ENCODE measurements at places on chromosomes 11 and 22.

DNA sequence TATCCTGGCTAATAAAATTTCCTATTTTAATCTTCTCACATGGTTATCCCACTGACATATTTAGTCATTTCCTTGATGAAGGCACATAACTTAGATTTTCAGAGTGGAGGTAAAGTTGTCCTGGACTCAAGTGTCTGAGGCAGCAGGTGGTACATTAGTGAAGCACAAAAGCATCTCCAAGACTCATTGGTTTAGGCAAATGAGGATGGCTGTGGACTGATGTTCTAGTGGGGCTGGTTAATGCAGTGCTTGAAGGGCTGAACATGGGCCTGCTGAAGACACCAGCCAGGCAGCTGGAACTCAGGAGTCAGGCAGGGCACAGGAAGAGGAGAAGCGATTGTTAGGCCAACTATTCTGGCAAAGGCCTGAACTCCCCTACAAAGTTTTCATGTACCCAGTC lies 76.3 kb upstream of the SESN3 start:
- DNase-seq = no peak

DNA sequence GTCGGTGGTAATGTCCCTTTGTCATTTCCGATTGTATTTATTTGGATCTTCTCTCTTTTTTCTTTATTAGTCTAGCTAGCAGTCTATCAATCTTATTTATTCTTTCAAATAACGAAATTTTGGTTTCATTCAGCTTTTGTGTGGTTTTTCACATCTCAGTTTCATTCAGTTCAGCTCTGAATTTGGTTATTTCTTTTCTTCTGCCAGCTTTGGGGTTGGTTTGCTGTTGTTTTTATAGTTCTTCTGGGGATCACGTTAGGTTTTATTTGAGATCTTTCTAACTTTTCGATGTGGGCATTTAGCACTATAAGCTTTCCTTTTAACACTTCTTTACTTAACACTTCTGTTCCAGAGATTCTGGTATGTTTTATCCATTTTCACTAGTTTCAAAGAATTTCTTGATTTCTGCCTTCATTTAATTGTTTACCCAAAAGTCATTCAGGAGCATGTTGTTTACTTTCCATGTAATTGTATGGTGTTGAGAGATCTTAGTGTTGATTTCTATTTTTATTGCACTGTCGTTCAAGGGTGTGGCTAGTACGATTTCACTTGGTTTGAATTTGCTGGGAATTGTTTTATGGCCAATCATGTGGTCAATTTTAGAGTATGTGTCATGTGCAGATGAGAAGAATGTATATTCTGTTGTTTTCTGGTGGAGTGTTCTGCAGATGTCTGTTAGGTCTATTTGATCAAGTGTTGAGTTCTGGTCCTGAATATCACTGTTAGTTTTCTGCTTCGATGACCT lies 7.7 kb upstream of the SCGB1D1 start:
- no peak for DNase-seq

DNA sequence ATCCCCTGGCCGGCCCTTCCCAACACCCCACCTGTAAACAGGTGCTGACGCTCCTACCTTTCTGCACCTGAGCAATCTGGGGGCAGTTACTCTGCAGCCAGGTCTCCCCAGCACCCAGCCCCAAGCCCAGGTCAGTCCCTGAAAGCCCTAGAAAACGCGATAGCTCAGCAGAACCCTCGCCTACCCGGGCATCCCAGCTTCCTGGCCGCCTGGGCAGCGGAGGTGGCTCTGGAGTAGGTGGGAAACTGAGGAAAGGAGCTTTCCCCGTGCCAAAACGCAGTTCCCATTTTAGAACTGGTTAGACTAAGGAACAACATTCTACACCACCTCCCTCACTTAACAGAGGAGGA lies 445 bp downstream of the SYTL2 start:
- no peak for DNase-seq

DNA sequence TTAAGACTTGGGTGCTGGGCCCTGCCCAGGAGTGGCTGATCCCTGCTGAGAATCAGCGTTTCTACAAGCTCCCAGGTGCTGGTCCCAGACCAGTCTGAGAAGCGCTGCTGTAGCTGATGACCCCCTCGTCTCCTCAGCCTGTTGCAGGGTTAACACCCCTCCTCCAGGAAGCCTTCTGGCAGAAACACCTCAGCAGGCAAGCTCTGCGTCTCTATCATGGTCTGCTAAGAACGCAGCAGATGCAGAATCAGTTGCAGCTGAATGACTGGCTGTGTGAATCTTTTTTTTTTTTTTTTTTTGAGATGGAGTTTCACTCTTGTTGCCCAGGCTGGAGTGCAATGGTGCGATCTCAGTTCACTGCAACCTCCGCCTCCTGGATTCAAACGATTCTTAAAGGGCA lies 132.5 kb downstream of the CACNA1I start:
- DNase-seq = no peak

- no peak for DNase-seq
Observed at GRCh38 chr11:134642206-134642605, 230.2 kb upstream of the B3GAT1 start.

- DNase-seq = peak; percentile 5
Observed at GRCh38 chr11:11010624-11011127, 152.8 kb upstream of the ZBED5 start.

- DNase-seq = no peak
Observed at GRCh38 chr11:134574947-134575346, 162.9 kb upstream of the B3GAT1 start.

GRCh38 chr11:108069947-108070346 lies 51.4 kb upstream of the ACAT1 start:
- DNase-seq = no peak

DNA sequence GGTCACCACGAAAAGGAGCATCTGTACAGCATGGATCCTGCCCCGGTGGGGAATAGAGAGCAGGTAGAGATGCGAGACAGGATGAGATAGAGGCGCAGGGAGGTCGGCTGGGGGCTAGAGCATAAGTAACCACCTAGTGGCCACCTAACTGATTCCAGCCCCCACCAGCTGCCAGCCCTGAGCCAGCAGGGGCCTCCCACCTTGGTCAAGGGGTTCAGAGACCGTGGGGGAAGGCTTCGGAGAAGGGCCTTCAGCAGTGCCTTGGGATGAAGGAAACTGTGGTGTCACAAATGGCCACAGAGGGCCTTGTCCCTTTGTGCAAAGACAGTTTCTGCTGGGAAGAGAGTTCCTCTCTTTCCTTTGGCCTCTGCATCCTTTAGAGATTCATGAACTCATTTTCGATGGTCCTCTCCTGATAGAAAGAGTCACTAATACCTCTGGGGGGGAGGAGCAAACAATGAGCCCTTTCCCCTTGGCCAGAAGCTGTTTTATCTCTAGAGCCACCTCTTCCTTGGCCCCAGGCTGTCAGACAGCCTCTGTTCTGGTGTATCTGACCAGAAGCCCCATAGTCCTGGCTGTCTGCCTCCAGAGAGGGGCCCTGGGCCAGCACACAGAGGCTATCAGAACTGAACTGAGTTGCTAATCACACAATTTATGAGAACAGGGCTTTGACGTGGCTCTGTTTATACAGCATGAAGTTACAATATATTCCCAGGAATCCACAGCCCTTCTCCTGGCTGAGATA lies 146.0 kb downstream of the PARVA start:
- DNase-seq = no peak

DNA sequence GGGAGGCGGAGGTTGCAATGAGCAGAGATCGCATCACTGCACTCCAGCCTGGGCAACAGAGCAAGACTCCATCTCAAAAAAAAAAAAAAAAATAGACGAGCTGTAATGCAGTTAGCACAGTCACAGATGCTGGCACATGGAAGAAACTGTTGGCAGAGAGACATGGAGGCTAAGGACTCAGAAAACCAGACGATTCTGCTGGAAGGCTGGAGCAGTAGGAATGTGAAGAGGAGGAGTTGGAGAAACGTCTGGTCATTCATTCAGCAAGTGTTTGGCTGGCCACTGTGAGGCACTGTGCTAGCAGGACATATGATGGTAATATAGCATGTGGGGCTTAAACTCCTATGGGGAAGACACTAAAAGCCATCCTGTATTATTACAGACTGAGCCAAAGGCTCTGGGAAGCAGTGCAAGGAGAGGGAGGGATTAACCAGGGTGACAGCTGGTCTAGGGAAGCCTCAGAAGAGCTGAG lies 5.0 kb downstream of the UQCR10 start:
- DNase-seq = no peak

DNA sequence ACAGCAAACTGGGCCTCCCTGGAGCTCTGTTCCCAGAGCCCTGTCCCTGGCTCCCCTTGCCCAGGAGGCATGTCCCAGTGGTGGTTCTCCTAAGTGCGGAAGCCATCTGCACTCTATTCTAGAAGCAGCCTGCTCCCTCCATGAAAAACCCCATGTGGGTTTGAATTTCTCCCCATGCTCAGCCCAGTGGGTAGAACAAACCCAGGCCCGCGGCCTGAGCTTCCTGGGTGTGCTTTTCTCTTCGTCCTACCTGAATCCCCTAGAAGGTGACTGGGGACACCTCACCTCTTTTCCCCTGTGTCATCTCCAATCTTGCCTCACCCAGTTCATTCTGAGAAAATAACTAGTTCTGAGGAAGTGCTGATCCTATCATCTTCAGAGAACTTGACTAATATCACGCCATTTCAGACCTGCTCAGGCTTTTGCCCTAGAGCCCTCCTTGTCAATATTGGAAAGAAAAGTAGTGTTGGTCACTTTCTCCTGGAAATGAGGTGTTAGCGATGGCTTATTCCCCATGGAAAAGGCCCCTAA lies 15.9 kb downstream of the IL10RA start:
- DNase-seq = no peak

GRCh38 chr22:23122992-23123803 lies 18.6 kb downstream of the RSPH14 start:
- no peak for DNase-seq

- DNase-seq = no peak
Observed at GRCh38 chr11:108432783-108433182, 34.5 kb downstream of the C11orf65 start.

DNA sequence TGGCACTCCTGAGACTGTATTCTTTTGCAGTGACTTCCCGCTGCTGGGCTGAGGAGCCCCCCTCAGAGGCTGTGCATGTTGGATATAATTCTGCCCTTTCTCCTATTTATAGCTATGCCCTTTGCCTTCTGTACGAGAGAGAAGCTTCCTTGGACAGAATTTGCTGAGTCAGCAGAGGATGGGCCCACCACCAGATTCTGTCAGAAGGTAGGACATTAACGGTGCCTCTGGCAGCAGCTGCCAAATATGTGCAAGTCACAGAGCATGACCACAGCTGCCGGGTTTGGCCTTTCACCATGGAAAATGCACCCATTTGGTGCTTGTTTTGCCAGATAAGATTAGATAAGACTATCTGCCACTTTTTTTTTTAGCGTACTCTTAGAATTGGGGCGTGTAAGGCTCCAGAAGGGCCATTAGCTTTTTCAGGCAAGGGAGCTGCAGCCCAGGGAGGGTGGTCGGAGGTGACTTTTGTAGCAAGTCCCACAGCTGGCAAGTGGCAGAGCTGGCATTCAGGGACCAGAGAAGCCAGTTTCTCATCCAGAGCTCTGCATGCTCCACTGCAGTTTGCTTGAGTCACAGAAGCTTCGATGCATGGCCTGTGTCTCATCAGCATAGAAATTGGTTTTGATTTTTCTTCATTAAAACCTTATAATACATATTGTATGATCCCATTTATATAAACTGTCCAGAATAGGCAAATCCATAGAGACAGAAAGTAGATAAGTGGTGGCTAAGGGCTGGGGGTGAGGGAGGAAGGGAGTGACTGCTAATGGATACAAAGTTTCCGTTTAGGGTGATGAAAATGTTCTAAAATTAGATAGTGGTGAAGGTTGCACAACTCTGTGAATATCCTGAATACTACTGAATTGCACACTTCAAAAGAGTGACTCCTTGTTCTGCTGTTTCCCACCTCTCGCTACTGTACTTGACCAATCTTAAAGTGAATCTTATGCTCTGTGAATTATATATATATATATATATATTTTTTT lies 15.8 kb downstream of the UPB1 start:
- no peak for DNase-seq

DNA sequence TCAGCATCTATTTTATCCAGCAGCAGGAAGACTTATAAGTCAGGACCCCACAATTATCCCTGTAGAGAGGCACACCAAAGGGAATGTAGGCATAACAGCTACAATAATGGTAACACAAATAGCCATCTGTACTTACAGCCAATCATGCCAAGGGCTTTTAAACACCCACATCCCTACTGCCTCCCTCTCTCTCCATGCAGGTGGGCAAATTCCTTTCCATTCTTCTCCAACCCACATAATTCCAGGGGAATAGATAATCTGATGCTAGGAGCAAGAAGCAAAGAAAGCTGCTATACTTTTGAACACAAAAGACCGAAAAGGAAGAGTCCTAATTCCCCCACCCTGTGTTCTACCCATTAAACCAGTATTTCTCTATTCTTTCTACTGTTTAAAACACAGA lies 46.7 kb downstream of the RBFOX2 start:
- no peak for DNase-seq

- DNase-seq = no peak
Observed at GRCh38 chr11:129224538-129224937, 32.4 kb upstream of the ARHGAP32 start.

GRCh38 chr22:45444168-45444567 lies 30.7 kb downstream of the RIBC2 start:
- no peak for DNase-seq

- DNase-seq = no peak
Observed at GRCh38 chr11:10058356-10058755, 235.7 kb downstream of the SBF2 start.

DNA sequence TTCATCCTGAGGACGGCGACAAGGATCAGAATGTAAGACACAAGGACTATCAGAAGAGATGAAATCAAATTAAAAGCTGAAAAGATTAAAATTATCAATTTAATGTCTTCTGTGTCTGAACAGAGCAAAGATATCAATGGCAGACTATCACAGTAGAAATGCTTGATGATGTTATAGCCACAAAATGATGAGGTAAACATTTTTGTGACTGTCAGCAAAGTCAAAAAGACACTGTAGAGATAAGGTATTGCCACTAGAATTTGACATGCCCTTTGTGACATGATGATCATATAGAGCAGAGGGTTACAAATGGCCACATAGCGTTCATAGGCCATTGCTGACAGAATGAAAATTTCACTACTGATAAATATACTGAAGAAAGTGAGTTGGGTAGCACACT lies 12.2 kb downstream of the OR5J2 start:
- DNase-seq = no peak

DNA sequence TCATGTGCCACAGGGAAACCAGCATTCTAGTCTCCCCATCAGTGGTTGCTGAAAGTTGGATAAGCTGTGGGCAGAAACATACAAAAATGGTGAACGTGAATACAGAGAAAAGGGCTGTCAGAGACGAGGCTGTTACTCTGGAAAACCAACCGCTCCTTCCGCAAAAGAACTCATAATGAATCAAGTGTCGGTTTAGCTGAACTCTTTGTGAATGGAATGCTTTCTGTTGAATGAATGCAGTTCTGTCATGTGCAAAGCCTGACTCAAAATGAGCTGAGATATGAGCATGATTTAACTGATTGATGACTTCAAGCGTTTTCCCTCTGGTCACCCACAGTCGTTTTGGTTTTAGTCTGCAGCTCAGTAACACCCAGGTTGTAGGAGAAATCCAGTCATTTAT lies 298.3 kb downstream of the ETS1 start:
- no peak for DNase-seq

DNA sequence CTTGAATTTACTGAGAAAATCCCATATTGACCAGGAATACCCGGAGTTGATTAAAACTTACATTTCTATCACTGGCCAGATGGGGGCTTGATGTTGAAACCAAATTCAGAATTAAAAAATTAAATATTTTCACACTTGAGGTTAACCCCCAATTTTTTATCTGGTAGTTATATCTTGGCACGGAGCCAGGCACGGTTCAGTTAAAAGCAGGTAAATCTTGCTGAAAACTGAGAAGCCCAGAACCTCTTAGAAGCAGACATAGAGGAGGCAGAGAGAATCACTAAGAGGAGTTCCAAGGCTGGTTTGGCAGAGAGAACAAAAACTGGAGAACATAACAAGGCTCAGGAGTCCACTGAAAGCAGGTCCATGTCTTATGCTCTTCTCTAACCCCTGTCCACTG lies 77.7 kb downstream of the USP35 start:
- DNase-seq = no peak

Measured in C1 segment of cervical spinal cord (tissue), 14 donors.